Diencephalon (tissue), 1 donor: ENCODE measurements at places on chromosomes 3 and 15. TPM values are rescaled to one million over a fixed set of nuclear protein-coding genes. Genes with fewer than 3 reads are reported as not detected.

SCG3 gene
- total RNA-seq, result 52.6 TPM

TRIM59 gene
- total RNA-seq, result 14.5 TPM

ZDHHC19 gene
- total RNA-seq, result not detected

CCDC51 gene
- 10.1 TPM for total RNA-seq

TM4SF4 gene
- 0.92 TPM for total RNA-seq

KCNMB2 gene
- total RNA-seq, result 42.4 TPM
